ENCODE measurements at places on chromosomes 3 and 15.

DNA sequence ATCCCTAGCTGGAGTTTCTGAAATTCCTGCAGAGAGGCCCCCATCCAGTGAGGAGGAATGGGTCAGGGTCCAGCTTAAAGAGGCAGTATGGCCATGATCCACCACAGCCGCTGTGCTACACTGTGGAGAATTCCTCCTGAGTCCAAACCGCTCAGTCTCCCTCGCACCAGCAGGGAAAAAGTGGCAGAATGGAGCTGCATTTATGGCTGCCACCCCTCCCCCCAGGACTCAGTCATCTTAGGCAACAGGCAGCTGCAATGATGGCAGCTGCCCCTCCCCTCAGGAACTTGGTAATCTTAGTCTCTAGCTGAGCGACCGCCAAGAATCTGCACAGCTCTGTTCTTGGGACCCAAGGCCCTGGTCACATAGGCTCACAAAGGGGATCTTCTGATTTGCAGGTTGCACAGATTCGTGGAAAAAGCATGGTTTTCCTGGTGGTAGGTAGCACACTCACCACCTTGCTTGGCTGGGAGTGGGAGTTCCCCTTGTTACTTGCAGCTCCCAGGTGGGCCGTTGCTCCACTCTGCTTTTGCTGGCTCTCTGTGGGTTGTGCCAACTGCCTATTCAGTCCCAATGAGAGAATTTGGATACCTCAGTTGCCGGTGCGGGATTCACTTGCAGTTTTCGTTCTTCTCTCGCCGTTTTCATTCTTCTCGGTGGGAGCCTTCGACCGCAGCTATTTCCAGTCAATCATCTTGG lies 204.1 kb downstream of the STXBP5L start:
- peak; percentile 72 for DNase-seq

DNA sequence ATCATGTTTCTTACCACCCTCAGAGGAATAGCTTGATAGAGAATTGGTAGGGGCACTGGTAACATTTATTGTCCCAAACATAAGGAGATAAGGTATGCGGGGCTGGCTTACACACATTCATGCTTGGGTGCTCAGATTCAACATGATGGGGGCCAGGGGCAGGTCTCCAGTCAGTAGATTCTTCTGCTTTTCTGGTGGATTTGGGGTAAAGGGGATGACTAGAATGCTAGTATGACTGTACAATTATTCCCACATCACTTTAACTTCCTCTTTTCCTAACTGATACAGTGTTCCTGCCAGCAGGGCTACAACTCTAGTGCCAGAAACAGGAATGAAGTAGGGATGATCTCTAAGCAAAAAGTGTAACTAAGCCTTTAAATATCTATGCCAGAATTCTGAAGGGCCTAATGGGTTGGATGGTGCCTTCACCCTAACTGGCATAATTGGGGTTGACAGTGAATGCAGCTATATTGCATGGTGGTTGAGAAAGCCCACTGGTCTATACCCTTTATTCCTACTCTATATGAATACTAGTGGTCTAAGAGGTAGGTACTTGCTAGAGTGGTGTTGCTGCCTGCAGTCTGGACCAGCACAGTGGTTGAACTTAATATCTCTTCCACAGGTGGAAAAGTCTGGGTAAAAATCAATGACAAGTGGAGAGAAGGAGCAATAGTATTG lies 117.4 kb downstream of the IL12A start:
- no peak for DNase-seq

DNA sequence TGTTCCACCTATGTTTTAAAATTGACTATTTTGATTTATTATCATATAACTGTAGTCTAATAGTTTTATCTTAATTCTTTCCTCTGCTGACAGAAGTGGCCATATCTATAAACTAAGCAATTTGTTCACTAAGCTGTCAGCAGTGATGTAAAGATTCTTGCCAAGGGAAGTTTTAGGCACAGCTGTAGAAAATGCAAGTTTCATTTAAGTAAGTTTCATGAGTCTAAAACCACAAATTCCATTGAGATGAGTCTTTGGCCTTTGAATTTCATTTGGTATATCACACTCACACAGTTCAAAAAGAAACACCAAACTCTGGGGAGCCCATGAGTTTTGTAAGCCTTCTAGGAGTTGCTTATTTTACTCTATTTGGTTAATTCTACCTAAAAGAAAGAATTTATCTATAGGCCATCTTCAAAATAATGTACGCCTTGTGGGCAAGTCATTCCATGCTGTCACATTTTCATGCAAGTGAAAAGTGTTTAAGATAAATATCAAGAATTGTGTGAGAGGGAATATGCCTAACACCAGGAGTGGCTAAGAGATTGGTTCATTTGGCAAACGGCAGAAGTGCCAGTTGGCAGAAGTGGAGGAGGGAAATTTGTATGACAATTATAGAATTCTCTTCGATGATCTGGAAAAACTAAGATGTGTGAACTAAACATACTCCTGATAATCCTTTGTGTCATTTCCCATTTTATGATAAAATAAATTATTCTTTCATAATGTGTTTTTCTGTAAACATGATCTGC lies 292.9 kb downstream of the ZIC4 start:
- no peak for DNase-seq

DNA sequence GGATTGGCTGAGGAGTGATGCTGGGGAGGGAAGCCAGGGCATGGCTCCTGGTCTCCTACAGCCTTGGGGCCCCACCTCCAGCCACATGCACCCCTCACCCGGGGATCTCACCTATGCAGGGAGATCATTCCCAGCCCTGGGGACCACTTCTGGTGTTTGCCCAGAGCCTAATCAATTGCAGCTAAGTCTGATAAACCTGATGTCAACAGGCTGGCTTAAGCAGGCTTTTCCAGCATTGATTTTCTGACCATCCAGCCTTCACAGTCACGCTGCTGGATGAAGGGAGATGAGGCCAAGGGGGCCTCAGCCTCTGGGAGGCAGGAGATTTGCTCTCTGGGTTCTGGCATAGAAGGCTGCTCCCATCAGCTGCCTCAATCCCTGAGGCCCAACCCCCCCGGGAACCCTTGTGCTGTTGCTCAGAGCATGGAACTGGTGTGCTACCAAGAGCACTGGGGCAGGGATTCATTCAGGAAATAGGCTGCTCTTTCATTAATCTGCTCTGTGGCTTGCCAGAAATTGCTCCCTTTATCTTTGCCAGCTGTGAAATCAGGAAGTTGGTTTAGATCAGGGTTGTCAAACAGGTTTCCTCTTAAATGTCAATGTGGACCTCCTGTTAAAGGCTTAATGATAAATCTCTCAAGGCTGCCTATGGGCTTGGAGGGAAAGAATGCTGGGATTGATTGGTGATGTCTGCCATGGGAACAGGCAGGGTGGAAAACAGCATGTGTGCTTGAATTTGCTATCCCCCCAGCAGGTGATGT lies 19.0 kb downstream of the FAM3D start:
- no peak for DNase-seq

DNA sequence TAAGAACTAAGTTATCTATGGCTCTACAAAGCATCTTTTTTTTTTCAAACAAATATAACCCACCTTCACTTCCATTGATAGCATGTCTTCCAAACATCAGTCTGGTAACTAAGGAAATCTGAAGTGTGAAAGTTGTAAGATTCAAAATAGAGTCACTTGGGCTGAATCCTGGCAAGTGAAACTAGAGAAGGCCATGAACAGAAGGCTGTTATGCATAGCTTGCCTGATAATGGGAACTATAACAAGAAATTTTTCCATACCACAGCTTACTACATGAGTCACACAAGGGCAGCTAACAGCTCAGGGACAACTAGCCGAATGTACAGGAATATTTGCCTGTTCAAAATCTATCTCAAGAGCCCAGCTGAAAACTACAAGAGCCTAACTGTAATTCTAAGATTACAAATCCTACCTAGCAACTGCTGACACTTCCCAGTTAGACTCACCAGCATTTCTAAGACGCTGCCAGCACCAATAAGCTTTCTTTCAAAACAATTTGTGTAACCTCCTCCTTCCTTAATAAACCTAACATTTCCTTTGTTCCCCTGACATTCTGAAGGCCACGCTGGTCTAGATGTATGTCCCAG lies 1066.5 kb downstream of the PLOD2 start:
- DNase-seq = no peak

- no peak for DNase-seq
Measured at GRCh38 chr15:63473007-63473748, 31.2 kb upstream of the USP3 start.

GRCh38 chr15:44584162-44584749 lies 47.3 kb downstream of the EIF3J start:
- DNase-seq = peak; percentile 72
